Breast epithelium (tissue), 4 donors: ENCODE measurements at places on chromosomes 12 and 14. TPM values are rescaled to one million over a fixed set of nuclear protein-coding genes. Genes with fewer than 3 reads are reported as not detected.

GRCh38 chr12:119005913-119006312 is 24.6 kb downstream of the SRRM4 start:
- no peak for DNase-seq

- no peak for DNase-seq
Measured at GRCh38 chr14:85214471-85214870, 315.5 kb upstream of the FLRT2 start.

DNA sequence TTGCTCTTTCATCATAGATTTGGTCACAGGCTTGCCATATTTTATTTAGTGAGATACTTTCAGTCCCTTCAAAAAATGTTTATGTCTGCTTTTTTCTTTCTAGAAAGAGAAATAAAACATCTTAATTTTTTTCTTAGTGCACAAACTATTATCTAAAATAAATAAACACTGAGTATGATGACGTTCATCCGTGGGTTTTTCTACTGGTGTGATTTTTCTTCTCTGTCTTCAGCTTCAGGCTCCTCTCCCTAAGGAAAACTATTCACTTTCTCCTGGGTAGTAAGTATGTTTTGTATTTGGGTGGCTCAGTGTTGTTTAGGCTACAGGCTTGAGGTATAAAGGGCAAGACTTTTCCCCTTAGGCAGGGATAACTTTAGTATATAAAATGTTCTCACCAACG is 154.7 kb downstream of the DACT1 start:
- no peak for DNase-seq

DNA sequence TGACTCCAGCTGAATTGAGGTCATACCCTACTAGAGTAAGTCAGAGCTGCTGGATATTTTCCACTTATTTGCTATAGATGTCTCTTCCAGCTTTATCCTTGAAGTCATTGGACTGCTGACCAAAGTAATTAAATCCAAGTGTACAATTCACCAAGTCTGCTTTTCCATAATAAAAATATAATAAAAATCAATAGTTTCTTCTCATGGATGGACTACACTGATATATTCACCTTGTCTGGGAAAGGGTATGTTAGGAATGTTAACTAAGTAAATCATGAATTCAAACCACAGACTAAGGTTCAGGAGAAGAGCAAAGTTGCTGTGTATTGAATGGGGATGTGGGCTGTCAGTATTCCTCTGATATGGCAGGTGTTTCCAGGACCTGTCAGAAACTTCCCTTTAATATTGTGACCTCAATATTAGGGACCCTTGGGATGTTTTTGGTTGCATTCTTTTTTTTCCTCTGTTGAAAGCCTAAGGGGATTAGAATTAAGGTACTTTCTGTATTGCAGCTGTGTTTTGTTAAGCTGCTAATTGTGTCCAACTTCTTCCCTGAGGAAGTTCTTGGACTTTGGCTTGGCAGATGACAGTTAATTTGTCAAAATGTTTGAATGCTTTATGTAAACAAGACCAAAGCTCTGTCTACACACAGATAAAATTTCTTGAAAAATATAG is 284.0 kb downstream of the ATP23 start:
- no peak for DNase-seq

GRCh38 chr12:43806737-43807072 is 588 bp upstream of the TWF1 start:
- no peak for DNase-seq

GRCh38 chr14:74988131-74988530 is 14.6 kb upstream of the EIF2B2 start:
- no peak for DNase-seq

GRCh38 chr12:100672075-100672592 is 98.7 kb downstream of the GAS2L3 start:
- no peak for DNase-seq

GRCh38 chr14:68127166-68127565 is 307.6 kb downstream of the RAD51B start:
- DNase-seq, result no peak

DNA sequence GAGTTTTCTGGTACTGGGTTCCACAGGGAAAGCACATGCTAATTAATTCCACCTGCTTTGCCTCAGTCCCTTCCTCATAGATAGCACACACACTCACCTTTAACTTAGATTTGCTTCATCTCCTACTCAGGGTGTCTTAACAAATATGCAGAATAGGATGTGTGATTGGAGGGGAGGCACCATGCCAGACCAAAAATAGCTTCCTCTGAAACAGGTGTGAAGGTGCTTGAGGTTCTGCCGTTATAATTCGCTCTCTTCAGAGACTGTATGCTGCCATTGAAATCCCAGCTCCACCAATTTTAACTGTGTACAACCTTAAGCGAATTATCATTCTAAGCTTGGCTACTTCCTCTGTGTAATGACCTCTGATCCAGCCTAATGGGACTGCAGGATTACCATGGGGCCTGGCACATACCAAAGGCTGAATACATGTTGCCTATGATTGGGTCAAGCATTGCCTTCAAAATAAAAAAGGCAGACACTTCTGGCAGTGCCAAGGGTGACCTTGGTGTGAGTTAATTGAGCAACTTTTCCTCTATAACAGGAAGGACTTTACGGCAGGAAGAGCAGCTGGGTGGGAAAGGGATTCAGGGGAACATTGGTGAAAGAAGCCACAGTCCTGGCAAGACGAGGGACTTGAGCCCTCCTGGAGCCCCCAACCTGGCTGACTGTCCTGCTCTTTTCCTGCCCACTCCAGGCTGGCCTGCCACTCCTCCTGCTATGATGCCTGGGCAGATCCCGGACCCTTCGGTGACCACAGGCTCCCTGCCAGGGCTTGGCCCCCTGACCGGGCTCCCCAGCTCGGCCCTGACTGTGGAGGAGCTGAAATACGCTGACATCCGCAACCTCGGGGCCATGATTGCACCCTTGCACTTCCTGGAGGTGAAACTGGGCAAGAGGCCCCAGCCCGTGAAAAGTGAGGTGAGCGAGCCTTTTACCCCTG is 9.7 kb downstream of the JDP2 start:
- no peak for DNase-seq

GRCh38 chr14:89202413-89203190 is 214.4 kb downstream of the FOXN3 start:
- DNase-seq, result no peak

DNA sequence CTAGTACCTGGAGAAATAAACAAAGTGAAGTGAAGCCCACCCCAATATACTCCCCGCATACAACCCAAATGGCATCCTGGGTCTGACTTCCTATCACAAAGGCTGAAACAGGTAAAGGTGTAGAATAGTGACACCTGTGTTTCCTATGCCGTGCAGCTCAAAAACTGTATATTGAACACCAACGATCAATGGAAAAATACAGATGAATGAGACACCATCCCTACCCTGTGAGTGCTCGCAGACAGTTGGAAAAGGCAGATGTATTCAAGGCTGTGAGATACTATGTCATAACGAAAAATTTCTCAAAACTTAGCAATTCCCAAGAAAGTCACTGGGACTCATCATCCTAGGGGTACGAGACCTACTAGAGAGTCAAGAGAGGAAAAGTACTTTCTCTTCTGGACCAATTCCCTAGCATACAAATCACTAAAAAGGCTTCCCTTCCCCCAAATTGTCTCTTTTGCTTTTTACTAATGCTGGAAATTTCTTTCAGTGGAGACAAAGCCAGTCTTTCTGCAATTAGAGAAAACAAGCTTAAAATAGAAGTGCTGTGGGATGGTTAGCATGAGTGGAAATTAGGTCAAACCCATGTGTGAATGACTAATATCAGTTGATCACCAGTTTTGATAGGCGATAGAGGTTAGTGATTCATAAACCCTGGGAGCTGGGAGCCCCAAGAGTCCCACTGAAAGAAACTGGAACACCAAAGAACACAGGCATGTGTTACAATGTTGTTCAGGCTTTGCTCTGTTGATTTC is 249.7 kb downstream of the SPTSSA start:
- DNase-seq, result no peak

DNA sequence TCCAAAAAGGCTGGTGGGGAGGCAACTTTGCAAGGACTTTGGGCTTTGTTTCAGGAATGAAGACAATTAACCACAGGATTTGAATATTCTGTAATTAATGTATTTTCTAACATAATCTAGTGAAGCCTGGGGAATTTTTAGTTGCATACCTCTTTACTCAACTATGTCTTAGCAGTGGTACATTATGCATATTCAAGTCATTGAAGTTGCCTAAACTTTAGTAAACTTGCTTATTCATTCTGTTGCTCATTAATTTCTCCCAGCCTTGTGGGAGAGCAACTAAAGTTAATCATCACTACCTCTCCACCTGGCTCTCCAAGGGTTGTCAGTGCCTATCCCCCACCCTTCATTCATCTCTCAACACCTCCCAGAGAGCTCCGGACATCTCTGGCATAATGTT is 54.2 kb downstream of the IFNG-AS1 start:
- no peak for DNase-seq

- no peak for DNase-seq
Measured at GRCh38 chr14:96538097-96538989, 36.2 kb downstream of the PAPOLA start.

DNA sequence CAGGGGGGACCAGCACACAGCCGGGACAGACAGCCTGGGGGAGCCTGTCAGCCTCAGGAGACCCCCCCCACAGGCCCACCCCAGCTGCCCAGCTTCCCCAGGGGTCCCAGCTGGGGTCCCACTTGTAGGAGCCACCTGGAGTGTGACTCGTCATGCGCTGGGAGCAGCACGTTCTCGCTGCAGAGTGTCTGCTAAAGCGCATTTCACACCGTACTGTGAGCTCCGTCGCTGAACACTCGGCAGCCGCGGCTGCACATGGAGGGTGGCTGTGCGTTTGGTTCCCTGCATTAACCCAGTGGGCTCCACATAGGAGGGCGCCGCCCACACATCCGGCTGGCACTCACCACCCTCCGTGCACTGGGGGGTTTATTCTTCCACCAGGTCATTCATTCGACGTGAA is 56.7 kb downstream of the FBRSL1 start:
- no peak for DNase-seq

- DNase-seq, result no peak
Measured at GRCh38 chr12:62854024-62854423, 80.9 kb downstream of the PPM1H start.

DNA sequence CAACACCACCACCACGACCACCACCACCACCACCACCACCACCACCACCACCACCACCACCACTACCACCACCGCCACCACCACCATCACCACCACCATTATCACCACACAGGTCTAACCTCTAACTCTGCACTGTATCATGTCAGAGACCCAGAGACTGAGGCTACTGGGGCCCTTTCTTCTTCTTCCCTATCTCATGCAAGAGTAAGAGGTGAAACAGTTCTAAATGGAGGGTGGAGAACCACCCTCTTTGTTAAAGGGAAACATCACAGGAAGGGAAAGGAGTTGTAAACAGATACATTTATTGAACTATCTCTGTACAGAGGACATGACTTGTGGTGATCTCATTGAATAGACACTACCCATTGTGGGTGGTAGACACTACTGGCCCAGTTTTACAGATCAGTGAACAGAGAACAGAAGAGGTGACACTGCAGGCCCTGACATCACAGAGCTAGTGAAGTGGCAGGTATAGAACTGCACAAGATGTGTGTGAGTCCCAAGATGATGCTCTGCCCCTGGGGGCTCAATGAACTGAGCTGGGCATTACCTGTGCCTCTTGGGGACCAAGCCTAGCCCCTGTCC is 91.6 kb downstream of the FOXN3 start:
- DNase-seq, result no peak

GRCh38 chr12:132465269-132466190 is 24.4 kb upstream of the FBRSL1 start:
- DNase-seq, result no peak

- DNase-seq, result no peak
Measured at GRCh38 chr12:102479099-102479885, 1.1 kb downstream of the IGF1 start.

DNA sequence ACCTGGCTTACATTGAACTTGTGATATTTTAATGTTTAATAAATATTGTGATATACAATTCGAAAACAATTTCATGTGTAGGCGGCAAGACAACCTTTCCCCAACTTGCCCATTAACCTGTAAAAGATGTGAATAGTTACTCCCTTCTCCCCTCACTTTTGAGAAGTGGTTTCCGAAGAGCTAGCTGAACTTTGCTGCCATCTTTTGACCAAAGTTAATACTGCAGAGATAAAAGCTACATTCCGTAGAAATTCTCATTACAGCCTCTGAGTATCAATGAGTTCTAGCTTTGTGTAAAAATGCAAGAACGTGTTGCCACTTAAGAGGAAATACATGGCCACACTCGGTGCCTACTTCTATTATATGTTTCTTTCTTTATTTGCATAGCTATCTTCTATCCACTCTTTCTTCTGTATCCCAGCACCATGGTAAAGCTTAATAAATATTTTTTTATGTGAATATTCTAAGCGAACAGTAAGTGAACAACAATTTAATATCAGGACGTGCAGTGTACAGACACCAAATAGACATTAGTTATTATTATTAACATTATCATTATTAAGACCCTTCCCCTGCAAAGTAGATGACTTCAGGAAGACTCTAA is 105.1 kb upstream of the TMEM260 start:
- no peak for DNase-seq

DNA sequence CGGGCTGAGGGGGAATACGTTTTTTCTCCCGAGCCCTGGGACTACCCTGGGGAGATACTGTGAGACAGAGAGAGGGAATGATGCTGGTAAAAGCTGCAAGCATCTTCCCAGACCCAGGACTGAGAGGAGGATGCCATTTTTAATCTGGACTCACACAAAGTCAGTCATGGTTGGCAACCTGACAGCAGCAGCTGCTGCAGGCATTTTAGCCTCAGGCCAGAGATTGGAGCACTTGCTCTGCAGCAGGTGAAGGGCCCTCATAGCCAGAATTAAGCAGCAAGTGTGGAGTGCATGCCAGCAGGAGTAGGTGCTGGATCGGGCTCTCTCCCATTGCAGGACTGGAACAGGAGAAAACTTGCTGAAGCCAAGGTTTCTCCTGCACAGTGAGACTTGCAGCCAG is 361.1 kb upstream of the CLEC14A start:
- DNase-seq, result no peak

GRCh38 chr12:87336814-87337336 is 692.3 kb downstream of the C12orf50 start:
- no peak for DNase-seq

DNA sequence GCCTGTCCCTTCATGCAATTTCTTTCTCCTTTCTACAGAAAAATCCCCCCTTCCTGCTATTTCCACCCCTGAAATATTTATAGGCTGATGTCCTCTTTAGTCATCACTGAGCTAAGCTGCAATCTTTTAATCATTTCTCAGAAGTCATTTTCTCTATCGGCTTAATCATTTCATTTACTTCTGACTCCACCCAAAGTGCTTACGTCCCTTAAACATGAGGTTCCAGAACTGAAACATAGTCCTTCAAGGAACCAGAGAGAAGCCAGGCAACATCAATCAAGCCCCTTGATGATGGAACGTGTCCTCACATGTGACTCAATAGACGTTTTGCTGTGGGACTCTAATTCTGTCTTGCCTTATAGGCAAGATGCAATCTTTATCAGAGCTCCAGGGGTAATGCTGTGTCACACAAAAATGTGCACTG is 148.7 kb upstream of the KRR1 start:
- DNase-seq, result no peak

Gene FITM1
- 1.2 TPM for total RNA-seq

Gene PLD4
- 4.0 TPM for total RNA-seq

Gene DERA
- 51.7 TPM for total RNA-seq

Gene OR4M1
- total RNA-seq, result not detected

Gene ADCY4
- 60.6 TPM for total RNA-seq

Gene CPSF2
- total RNA-seq, result 34.9 TPM

Gene PLEK2
- total RNA-seq, result 5.2 TPM

Gene TOMM20L
- total RNA-seq, result not detected

Gene GDF3
- not detected for total RNA-seq

Gene CFAP54
- 0.48 TPM for total RNA-seq

Gene MMP17
- total RNA-seq, result 18.6 TPM

Gene KRT83
- total RNA-seq, result not detected

Gene GNB3
- 0.80 TPM for total RNA-seq

Gene LRRC10
- not detected for total RNA-seq

Gene MANSC4
- total RNA-seq, result not detected

Gene PRKD1
- 22.7 TPM for total RNA-seq

Gene APOF
- total RNA-seq, result not detected

Gene PAX9
- total RNA-seq, result 1.3 TPM
